T-helper 22 cell (primary cell): ENCODE measurements at places on chromosomes 7 and 10.
A peak's percentile ranks its signal among the peaks of the same experiment; 100 is the strongest.

GRCh38 chr7:7489546-7489945 lies 46.1 kb downstream of the COL28A1 start:
- no peak for DNase-seq

DNA sequence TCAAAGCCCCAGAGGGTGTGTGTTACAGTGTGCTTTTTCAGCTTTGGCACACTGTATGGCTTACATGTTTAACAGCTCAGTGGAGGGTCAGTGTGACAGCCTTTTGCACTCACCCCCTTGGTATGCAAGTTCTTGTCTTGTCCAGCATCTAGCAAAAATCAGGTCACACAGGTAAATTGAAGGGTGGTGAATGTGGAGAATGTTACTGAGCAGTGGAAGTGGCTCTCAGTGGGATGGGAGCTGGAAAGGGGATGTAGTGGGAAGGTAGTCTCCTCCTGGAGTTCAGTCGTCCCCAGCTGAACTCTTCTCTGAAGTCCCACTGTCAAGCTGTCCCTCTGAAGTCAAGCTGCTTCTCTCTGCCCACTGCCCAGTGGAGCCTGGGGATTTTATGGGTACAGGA lies 21.0 kb upstream of the C10orf90 start:
- no peak for DNase-seq

DNA sequence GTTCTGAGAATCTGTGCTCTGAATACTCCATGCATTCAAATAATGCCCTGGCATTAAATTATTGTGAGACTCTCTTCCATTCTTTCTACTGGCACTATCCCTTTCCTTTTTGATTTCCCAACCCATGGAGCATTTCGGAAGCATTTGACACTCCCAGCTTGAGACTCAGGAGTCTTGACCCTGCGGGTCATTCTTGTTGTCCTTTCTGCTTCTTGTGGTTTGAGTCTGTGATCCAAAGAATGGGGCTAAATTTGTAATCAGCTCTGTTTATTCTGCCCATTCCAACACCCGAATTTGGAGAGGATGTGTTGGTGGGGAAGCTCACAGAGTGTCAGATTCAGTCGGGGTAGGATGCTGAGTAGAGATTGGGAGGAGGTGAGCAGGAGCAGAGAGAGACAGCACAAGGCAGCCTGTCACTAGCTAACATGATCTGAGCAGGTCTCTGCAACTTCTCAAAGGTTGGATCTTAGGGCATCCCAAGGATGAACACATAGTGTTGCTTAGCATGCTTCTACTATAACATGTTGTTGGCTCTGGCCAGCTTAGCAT lies 80.4 kb upstream of the BMPER start:
- no peak for DNase-seq

DNA sequence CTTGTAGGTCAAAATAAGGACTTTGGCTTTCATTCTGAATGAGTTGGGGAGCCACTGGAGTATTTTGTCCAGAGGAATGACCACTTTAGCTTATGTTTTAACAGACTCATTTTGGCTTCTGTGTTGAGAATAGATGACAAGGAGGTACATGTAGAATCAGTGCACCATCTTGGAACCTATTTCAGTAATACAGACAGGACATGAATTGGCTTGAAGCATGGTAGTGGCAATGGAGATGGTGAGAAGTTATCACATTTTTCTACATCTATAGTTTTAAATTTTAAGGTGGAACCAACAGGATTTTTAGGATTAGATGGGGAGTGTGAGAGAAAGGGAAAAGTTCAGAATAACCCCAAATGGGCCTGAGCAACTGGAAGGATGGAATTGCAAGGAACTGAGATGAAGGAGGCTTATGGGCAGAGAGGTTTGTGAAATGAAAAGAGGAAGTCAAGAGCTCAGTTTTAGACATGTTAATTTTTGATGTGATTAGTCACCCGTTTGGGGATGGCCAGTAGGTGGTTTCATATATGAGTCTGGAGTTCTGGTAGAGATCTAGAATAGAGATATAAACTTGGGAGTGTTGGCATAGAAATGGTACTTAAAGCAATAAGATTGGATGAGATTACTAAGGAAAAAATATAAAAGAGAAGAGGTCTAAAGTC lies 89.2 kb upstream of the JAZF1 start:
- no peak for DNase-seq

DNA sequence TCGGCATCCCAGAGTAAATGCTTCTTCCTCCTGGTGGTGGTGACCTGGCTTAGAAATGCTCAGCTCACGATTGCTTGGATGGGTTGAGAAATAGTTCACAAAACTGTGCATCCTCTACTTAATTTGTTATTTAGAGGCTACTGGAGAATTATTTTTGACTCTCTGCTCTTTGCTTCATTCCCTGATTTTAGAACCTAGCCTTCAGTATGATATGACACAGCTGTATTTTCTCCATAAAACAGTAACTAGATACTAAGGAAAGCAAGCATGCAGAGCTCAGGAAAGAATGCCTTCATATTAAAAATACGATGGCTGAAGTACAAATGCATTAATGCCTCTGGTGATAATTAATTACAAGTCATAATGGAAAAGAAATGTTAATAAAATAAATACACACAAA lies 602.0 kb upstream of the COBL start:
- DNase-seq = no peak

GRCh38 chr10:68877482-68878110 lies 23.5 kb upstream of the DDX50 start:
- no peak for DNase-seq

DNA sequence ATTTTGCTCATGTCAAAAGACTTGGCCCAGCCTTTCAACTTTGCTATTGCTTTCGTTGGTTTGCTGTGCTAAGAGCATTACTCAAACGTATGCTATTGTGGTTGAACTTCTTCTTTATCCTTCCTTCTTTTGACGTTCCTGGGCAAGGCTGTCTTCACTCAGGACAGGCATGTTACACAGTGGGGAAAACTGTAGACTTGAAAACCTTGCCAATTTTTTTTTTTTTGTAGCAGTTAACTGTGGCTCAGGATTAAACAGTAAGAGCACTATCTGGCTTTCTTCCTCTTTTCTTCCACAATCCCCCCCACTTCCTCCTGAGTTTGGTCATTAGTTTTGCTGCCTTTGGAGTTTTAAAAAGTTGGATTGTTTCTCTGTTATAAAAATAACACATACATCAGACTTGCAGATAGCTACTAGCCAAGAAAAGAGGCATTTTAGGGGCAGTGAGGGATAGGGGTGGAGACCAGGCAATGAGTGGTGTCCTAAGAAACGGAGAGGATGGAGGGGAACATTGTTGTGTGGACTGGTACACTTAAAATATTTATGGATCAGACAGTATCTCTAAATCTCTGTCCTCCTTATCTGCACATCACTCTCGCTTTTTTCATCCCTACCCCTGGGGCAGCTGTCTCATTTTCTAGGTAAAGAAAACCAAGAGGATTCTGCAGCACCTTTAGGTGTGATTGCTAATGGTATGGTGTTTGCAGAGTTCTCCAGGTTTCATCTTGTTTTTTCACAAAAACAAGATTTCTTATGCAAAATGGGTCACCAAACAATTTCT lies 181.7 kb downstream of the LRMDA start:
- DNase-seq = no peak

DNA sequence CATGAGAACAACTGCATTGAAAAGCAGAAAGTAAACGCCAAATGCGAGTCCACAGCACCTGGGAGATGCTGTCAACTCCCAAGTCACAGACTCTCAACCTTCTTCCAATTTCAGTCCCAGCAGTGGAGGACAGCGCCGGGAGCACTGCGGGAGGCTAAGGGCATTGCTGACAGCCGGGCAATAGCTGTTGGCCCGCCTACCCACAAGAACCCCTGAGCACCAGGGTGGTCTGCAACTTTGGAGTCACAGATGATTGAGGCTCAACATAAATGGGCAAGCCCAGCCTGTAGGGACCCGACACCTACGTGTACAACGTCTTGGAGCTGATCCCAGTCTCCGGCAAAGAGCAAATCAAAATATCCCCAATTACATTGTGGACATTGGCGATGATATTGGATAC lies 262.9 kb downstream of the TCERG1L start:
- no peak for DNase-seq

DNA sequence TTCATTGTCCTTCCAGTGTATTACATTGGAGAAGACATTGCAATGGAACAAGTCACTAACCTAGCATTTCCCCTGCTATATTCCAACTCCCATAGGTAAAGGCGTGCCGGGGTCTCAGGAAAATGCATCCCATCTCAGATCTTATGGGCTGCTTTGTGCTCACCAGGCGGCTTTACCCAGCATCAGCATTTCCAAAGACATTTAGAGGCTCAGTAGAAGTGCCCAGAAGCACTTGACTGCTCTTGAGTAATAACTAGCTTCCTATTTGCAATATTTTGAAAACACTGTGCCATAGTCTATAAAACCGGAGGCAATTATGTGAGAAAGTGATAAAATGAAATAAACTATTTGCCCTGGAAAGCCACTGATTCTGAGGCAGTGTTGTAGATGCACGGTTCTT lies 415.0 kb upstream of the NPVF start:
- no peak for DNase-seq

DNA sequence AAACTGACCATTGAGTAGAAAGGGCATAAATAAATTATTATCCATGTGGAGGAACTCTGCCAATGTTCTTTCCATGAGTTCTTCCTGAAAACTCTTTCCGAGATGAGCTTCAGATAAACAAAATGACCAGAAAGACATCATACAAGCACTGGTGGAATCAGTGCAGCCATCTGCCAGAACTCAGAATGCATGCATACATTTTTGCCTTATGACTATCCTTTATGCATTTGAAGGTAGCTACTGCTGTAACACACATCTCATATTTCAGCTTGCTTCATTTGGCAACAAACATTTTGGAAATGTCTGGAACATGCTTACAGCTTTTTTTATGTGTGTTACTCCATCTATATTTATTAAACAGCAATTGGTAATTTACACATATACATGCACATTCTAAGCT lies 448.9 kb downstream of the PLXDC2 start:
- DNase-seq = no peak

GRCh38 chr10:43970018-43970698 lies 321.5 kb upstream of the ZNF32 start:
- DNase-seq = no peak

GRCh38 chr10:33418301-33418700 lies 83.8 kb upstream of the NRP1 start:
- no peak for DNase-seq

GRCh38 chr10:92729886-92730285 lies 40.1 kb downstream of the HHEX start:
- no peak for DNase-seq

GRCh38 chr7:107742678-107743566 lies 1.0 kb upstream of the CBLL1 start:
- DNase-seq = peak; percentile 41

DNA sequence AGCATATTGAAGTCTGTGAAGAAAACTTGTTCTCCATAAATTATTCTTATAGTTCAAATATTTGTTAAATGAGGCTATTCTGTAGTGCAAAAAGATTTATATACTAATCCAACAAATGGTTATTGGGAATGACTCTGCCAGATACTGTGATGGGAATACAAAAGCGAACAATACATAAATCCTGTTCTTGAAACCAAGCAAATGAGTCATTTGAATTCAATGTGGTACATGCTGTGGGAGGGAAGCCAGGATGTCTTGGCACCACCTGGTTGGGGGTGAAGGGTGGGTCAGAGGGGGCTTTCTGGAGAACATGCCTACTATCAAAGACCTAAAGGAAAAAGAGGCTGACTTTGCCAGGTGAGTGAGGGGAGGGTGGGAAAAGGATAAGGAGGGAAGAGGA lies 594.2 kb downstream of the CALN1 start:
- no peak for DNase-seq

DNA sequence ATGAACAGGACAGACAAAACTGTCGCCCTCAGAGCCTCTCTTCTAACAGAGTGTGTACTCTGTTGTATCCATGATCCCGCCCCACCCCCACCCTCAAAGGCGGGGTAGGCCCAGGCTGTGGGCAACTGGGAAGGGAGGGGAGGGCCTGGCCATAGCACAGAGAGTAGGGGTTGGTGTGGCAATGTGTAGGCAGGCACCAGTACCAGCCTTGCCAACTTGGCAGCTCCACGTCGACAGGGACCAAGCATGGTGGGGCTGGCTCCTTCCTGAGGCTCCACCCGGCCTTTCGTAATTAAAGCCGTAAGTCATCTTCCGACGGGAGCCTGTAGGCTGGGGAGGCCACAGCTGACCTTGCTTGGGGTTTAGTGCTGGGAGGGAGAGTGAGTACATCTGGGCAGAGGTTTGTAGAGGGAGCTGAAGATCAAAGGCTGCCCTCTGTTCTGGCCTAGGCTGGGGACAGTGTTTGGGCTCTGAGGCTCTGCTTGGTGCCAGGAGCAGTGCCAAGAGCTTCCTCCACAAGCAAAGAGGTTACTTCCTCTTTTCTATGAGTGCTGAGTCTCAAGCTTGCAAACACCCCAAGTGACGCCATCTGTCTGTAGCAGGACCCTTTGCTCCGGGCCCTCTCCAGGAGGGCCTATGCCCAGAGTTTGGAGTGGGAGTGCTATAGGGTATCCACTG lies 121.6 kb downstream of the C10orf105 start:
- no peak for DNase-seq

DNA sequence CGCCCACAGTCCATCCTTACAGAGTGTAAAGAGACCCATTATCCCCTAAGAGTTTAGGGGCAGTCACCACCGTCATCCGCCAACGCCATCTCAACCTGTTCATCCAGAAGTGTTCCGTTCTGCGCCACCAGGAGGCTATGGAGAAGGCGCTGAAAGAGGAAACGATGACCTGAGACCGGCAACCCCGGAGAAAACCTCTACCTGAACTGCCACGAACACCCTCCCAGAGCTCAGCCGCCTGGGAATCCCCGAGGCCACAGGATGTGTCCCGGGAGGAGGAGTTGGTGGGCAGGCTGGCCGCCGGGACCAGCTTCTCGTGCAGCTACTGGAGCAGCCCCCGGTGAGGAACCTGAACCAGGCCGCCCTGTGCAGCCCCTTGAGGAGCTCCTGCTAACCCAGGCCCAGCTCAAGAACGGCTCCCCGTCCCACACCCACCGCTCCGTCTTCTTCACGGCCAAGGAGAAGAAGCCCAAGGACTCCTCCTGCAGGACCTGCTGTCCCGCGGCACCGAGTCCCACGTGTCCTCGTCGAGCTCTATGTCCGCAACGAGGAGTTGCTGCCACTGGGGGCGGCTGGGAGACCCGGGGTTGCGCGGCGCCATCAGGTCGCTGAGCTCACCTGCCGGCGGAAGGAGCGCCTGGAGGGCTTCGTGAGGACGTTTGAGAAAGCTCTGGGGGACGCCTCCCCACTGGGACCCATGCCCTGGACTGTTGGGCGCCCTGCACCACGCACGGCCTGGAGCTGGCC lies 21.1 kb upstream of the LANCL2 start:
- no peak for DNase-seq

DNA sequence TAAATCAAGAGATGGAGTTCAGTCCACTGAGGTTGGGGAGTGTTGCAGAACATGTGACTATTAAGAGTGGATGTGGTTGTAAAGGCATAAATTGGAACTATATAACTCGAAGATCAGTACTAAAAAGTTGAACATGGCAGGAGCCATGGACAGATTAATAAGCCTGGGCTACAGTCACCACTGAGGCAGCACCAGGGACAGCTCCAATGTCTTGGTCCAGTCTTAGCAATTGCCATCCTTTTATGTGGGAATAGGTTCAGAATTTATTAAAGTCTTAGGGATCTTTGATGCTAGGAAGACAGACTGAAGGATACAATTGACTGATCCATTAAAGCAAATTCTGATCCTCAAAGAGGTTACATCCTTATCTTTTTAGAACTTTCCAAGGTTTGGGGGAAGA lies 156.6 kb downstream of the ADRA2A start:
- DNase-seq = no peak
